ENCODE measurements at places on chromosomes 1 and 21.

DNA sequence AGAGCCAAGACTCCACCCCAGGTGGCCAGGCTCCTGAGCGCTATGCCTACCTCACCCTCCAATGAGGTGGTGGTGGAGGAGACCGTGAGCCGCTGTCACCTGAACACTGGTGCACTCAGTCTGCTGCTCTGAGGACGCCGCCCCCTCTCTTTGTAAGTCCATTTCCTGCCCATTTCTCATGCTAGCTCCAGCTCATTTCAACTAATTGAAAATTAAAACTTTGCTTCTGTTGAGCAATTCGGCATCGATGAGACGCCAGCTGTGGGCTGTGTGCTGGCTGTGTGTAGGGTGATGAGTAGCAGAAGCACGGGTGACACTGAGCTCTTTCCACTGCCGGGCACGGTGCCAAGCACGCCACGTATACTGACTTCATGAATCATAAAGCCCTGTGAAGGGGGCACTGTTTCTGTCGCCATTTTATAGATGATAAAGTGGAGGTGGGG, 11.2 kb downstream of the TNFRSF1B start:
- DNase-seq, result no peak

- DNase-seq, result peak; percentile 83
Measured at GRCh38 chr1:151513626-151514121, 2.5 kb downstream of the CGN start.

DNA sequence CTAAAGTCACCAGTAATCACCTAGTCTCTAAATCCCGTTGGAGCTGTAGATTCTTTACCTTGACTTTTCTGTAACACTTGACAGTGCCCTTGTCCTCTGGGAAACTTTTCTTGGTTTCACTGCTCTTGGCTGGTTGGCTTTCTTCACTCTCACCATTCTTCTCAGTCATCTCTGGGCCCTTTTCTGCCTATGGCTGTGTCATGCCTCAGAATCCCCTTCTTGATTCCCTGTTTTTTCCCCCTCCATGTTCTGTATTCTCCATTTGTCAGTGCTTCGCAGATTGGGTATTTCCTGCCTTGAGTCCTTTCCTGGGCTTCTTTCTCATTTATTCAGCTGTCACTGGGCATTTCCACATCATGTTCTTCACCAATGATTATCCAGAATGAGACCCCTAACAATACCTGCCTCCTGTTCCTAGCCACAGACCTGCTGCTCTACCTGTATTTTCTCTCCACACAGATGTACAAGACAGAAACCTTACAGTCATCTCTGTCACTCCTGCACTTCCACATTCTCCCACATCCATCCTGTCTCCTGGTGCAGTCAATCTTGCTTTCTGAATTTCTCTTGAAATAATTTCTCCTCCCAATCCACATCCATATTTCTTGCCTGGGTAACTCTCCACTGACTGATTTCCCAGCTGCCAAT, 14.7 kb downstream of the UCK2 start:
- DNase-seq, result no peak

DNA sequence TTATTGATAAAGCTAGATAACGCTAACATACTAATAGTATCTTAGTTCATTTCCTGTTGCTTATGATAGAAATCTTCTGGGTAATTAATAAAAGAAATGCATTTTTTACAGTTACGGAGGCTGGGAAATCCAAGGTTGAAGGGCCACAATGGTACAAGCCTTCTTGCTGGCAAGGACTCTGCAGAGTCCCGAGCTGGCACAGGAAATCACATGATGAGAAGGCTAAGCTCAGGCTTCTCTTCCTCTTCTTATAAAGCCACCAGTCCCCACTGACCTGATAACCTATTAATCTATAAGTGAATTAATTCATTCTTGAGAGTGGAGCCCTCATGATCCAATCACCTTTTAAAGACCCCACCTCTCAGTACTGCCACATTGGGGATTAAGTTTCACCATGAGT, 82.6 kb downstream of the GPR161 start:
- no peak for DNase-seq

- no peak for DNase-seq
Measured at GRCh38 chr1:222583079-222583478, 6.7 kb downstream of the TAF1A start.

DNA sequence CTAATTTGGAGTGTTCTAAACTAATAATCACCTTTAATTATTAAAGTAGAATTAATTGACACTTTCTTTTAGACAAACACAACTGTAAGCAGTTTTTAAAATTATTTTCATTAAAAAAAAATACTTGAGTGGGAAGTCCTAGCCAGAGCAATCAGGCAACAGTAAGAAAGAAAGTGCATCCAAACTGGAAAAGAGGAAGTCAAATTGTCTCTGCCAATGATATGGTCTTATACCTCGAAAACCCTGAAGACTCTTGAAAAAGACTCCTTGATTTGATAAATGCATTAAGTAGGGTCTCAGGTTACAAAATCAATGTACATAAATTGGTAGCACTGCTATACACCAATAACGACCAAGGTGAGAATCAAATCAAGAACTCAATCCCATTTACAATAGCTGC, 83.0 kb upstream of the GADD45A start:
- no peak for DNase-seq

- DNase-seq, result no peak
Measured at GRCh38 chr1:34070201-34070836, 94.7 kb downstream of the CSMD2 start.

GRCh38 chr21:33762803-33763581, 120.7 kb downstream of the ITSN1 start:
- DNase-seq, result no peak

DNA sequence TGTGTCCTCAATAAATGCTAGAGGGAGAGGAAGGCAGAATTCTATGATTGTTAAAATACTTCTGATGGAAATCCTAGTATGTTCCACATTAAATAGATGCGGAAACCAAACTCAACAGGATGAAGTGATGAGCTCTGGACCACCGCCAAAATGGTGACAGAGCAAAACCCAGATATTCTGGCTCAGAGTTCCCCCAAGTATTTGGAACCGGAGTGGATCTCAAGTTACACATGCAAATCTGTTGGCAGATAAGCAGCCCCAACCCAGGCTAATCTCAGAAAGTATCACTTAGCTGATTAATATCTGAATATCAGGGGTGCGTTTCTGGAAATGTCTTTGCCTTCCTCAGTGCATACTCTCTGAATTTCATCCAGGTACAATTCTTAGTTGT, 17.4 kb upstream of the GRHL3 start:
- DNase-seq, result no peak

- DNase-seq, result no peak
Measured at GRCh38 chr1:209746451-209747165, 9.2 kb upstream of the TRAF3IP3 start.

DNA sequence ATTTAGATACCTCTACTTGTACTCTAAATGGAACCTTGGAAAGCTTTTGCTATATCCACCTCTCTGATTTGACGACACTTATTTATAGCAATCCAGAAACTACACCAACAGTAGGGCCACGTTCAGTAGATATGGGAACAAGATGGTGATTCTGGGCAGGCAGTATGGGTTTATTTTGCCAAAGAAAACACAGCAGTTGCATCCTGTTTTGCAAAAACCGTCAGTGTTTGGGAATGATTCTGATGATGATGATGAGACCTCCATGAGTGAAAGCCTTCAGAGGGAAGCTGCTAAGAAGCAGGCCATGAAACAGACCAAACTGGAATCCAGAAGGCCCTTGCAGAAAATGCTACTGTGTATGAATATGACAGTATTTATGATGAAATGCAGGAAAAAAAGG, 41.5 kb upstream of the NEXN start:
- DNase-seq, result no peak

DNA sequence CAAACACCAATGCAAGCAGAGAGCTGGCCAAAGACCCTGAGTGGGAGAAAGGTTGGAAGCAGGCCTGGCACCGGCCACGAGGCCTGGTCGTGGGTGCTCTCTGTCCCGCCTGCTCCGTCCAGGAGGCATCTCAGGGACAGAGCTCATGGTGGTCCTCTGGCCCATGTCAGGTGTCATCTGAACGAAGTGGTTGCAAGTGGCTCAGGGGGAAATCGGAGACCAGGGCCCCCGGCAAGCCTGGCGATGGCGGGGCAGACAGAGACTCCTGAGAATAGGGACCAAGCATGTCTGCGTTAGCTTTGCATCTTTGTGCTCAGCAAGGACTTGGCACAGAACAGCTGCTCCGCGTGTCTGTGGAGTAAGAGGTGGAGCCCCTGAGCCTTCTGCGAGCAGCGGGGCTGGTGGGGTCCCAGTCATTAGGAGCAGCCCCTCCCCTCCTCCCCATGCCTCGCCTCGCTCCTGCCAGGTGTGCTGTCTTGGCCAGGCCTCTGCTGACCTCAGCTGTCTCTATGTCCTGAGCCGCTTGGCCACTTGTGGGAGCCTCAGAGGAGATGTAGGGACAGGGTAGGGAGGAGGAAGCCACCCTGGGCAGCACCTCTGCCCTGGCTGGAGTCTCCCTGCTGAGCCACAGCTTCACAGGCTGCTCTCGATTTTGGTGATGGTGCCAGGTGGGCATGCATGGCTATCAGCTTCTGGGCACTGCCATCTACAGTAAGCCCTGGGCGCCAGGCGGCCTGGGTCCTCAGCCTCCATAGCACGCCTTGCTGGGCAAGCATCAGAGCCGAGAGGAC, 362.9 kb upstream of the VAMP3 start:
- no peak for DNase-seq

DNA sequence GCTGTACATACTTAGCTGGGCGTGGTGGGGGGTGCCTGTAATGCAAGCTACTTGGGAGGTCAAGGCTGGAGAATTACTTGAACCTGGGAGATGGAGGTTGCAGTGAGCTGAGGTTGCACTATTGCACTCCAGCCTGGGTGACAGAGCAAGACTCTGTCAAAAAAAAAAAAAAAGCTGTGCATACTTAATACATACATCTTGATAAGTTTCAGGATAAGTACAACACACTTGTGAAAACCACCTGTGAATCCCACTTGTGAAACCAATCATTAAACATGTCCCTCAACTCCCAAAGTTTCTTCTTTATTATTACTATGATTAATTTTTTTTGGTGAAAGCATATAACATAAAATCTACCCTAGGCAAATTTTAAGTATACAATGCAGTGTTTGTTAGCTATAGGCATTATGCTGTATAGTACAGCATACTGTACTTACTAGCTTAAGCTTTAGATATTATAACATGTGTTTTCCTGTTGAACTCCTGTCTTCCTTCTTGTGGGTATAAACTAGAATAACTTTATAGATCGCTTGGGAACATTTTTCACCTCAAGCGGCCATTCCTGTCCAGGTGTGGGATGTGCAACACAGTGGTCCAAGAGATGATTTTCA, 41.4 kb downstream of the DISC1 start:
- no peak for DNase-seq

Measured in LoVo (cell line).